ENCODE measurements at places on chromosomes 5 and 9.

DNA sequence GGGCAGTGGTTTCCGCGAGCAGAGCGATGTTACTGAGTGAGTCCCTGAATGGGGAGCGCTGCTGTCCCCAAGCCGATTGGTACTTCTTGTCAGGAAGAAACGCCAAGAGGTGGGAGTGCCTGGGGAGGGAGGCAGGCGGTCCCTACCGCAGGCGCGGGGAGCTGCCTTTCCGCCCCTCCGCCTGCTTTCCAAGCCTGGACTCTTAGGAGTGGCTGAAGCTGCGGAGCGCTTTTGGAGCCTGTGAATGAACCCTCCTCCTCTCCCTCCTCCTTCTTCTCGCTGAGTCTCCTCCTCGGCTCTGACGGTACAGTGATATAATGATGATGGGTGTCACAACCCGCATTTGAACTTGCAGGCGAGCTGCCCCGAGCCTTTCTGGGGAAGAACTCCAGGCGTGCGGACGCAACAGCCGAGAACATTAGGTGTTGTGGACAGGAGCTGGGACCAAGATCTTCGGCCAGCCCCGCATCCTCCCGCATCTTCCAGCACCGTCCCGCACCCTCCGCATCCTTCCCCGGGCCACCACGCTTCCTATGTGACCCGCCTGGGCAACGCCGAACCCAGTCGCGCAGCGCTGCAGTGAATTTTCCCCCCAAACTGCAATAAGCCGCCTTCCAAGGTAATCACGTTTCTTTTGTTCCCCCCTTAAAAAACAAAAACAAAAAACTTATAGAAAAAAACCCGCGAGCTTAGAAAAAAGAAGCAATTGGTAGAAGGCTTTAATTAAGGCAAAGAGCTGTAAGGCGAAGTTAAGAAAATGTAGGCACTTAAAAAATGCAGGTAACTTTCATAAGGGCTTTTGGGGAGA, at the start of gene VCAN:
Gene VCAN, plus strand, starts transcription at position 340 of the 808 bp plus-strand sequence. CDS start 11,775 bp downstream, outside the sequence.
- peak; percentile 4 for DNase-seq

DNA sequence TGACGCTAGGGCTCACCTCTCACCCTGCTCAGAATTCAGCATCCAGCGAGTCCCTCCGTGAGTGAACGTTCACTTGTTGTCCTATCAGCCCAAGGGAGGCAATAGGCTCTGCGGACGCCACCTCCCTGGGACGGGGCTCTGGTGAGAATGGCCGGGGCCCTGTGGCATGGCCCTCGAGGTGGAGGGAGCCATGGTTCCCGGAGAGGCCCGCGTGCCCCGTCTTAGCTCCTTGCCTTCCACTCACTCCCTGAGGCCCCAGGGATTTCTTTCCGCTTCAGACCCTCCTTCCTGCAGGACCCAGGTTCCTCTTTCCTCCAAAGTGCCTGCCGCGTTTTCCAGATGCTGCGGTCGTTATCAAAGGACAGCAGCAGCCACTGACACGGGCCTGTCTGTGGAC, 21.5 kb downstream of the EXOC3 start:
- DNase-seq, result no peak

GRCh38 chr9:83698976-83699585, 8.7 kb downstream of the UBQLN1 start:
- DNase-seq, result no peak

DNA sequence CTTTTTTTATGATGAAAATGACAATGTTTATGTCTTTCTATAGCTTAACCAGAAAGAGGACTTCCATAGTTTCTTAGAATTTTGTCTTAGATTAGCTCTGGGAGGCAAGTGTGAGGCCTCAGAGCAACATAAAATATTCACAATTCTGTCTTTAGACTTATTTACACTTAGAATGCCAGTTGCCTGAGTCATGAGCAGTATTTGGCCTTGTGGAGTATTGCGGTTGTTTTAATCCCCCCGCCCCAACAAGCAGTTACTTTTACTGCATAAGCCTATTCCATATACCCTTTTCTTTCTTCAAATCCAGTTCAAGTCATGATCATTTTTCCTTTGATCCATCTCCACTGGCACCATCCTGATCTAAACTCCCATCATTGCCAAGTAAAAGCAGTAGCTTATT, 198.0 kb upstream of the EGFLAM start:
- no peak for DNase-seq

DNA sequence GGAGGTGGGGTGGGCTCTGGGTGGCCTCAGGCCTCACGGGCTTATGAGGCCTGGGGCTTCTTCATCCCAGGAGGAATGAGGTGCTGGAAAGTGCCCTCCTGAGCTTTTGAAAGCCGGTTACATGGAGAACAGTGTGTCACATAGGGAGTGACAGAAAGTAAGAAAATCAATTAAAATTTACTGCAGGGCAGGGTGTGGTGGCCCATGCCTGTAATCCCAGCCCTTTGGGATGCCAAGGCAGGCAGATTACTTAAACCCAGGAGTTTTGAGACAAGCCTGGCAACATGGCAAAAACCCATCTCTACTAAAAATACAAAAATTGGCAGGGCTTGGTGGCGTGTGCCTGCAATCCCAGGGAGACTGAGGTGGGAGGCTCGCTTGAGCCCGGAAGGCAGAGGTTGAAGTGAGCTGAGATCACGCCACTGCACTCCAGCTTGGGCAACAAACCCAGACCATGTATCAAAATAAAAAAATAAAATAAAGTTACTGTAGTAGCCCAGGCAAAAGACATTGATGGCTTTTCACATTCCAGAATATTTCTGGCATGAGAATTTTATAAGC, 125.8 kb upstream of the DAPK1 start:
- no peak for DNase-seq

GRCh38 chr5:177123789-177124485, 9.6 kb upstream of the NSD1 start:
- DNase-seq, result no peak

DNA sequence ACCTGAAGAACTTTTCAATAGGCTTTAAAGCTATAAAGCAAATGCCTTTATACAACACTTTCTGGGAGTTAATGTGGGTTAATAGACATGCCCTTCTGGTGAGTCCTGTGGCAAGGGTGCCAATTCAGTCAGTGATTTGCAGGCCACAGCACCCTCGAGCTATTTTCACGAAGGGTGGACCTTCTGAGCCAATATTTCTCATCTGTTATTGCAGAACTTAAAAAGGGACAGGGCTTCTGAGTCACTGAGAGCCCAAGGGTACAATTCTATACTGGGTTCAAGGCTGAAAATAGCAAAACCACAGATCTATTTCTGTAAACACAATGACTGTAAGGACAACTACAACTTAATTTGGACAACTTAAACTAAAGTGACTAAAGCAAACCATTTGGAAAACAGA, 92.8 kb downstream of the GABRG2 start:
- DNase-seq, result no peak

DNA sequence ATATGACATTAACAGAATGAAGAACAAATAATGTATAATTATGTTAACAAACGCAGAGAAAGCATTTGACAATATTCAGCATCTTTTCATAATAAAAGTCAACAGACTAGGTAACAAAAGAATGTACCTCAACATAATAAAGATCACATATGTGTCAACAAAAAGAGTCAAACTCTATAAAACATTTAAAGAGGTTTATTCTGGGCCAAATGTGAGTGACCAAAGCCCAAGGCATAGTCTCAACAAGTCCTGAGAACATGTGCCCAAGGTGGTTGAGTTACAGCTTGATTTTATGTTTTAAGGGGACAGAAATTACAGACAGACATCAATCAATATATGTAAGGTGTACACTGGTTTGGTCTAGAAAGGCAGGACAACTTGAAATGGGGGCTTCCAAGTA, 19.4 kb downstream of the BTNL8 start:
- DNase-seq, result no peak

- peak; percentile 52 for DNase-seq
Observed at GRCh38 chr5:176533894-176534611, 3.1 kb downstream of the RNF44 start.

DNA sequence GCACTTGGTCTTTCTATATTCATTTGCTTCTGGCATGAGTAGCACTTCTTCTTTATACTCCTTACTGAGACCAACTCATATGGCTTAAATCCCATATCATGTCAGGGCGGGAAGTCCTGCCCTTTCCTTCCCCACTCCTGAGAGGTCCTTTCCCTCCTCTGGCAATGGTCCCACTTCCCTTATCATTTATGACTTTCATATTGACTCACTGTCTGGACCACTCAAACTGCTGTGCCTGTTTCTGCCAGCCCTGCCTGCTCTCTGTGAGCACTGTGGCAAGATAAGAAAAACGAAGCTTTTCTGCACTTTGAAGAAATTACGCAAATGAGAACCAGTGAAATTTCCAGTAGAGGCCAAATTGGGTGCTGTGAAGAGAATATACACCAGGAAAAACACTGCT, 58.1 kb downstream of the ZNF474 start:
- no peak for DNase-seq

GRCh38 chr5:58085800-58086199, 374.1 kb downstream of the PLK2 start:
- no peak for DNase-seq

DNA sequence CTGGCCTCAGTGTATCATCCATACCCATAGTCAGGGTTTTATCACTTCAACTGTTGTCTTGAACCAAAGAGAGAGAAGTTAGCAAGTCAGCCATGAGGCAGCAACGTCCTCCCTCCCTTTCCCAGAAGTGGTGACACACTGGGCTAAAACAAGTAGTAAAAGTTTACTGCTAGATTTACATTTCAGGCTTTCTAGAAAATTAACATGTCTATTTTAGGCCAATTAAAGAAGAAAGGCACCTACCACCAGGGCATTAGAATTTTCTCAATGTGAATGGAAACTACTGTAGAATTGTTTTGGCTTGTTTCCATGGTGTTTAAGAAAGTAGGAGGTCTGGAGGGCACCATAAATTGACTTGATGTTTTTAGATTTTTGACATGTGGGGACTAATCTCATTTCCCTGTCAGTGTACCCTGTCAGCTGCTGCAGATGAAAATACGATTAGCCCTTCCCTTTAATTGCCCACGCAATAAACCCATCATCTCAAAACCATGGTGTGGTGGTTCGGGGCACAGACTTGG, 121.8 kb upstream of the ELL2 start:
- no peak for DNase-seq

DNA sequence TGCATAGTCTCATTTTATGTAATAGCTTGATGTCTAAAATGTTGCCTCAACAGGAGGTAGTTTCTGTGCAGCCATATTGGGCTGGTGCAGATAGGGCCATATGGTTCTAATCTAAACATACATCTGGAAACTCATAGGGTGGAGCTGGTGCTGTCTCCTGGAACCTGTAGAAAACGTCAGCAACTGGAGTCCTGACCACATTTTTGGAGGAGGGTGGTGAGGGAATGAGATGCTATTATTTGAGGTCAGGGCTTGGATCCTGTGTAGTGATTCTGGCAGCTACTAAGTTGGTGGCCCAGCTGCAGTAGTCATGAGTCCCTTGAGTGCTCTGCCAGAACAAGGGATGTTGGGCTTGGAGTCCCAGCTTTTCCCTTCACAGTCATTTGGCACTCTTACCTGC, 14.1 kb downstream of the MAN2A1 start:
- DNase-seq, result no peak

- no peak for DNase-seq
Observed at GRCh38 chr5:33737284-33737683, 154.5 kb downstream of the ADAMTS12 start.

DNA sequence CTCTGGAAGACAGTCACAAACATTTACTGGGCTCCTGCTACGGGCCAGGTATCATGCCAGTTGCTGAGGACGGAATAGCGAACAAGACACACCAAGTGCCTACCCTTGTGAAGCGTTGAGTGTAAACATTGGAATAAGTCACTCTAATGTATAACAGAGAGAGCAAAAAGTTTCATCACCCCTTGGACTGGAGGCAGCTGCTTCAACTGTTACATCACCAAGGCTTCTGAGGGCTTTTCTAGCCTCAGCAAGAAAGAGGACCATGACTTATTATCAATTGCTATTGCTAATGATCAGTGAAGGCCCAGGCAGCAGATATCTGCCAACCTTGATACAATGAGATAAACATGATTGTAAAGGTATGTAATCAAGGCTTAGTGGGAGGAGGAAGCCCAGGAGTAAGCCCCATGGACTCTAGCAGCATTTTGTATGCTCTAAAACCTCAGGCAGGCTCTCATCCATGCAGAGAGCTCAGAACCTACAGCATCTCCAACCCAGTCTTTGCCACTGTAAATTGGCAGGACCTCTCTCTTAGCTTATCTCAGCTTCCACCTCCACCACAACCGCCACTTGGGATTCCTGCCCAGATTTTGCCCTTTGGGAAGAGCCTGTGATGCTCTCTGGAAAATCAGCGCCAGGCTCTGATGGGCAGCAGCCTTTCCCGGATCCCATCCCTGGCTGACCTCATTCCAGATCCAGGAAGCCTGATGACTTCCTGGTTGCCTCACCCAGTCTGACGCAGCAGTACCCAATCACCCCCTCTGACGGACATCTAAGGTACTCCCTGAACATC, 54.5 kb downstream of the ADAM19 start:
- no peak for DNase-seq

DNA sequence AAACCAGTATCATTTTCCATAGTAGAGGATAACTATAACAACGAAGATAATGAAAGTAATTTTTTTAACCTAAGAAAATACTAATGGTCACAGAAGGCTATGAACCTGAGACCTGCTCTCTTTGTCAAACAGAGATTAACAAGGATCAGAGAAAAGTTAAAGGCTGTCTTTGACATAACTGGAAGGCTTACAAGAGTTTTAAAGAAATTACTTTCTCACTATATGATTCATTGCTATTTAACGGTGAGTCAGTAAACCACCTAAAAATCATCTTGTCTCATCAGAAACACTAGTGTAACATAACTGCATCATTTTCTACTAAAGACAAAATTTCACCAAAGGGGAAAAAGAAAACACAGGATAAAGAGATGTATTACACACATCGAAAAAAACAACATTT, 19.3 kb downstream of the MLANA start:
- no peak for DNase-seq

- DNase-seq, result peak; percentile 78
Observed at GRCh38 chr9:136902259-136902821, 16.0 kb downstream of the TRAF2 start.

- DNase-seq, result no peak
Observed at GRCh38 chr5:2387634-2388325, 363.7 kb downstream of the IRX2 start.

GRCh38 chr5:95414451-95414850, 23.3 kb downstream of the FAM81B start:
- DNase-seq, result no peak

GRCh38 chr5:76472335-76473008, 69.4 kb downstream of the IQGAP2 start:
- DNase-seq, result no peak

Measured in stimulated activated naive CD8-positive, alpha-beta T cell treated with anti-CD3 and anti-CD28 coated beads, Interleukin-15, amount 100 ng/mL, for 72 hours (primary cell).